ENCODE measurements at places on chromosomes 16 and 17.

DNA sequence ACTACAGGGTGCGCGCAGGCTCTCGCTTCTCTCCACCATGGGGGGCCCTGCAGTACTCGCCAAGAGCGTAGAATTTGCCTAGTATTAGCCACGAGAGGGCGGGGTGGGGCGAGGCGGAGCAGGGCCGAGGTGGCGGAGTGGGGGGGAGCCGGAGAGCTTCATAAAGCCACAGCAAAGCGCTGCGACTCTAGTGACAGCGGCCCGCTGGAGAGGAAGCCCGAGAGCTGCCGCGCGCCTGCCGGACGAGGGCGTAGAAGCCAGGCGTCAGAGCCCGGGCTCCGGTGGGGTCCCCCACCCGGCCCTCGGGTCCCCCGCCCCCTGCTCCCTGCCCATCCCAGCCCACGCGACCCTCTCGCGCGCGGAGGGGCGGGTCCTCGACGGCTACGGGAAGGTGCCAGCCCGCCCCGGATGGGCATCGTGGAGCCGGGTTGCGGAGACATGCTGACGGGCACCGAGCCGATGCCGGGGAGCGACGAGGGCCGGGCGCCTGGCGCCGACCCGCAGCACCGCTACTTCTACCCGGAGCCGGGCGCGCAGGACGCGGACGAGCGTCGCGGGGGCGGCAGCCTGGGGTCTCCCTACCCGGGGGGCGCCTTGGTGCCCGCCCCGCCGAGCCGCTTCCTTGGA, at the start of gene TBX21:
Gene TBX21 (plus strand): TSS at position 190 of the 627 bp plus-strand sequence. CDS start 219 bp downstream, at position 409.
- peak; percentile 93 for DNase-seq

DNA sequence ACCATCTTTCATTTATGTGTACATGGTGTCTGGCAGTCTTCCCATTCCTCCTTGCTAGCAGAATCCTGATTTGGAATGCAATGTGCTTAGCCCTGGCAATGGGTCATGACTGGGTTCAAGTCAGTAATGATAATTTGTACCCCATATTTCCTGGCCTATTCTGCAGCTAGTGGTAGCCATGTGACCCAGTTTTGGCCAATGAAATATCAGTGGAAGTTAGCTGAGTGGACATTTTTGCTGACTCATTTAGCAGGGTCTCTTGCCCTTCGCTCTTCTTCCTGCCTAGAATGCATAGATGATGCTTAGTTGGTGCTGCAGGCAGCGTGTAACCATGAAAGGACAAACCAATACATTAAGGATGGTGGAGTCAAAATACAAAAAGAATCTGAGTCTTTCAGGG, 78.8 kb upstream of the AKTIP start:
- DNase-seq, result no peak

- DNase-seq, result no peak
Measured at GRCh38 chr16:67190041-67190440, at the start of gene EXOC3L1. EXOC3L1 (minus strand) TSS chr16:67190136; CDS start chr16:67189676, 460 bp downstream.

DNA sequence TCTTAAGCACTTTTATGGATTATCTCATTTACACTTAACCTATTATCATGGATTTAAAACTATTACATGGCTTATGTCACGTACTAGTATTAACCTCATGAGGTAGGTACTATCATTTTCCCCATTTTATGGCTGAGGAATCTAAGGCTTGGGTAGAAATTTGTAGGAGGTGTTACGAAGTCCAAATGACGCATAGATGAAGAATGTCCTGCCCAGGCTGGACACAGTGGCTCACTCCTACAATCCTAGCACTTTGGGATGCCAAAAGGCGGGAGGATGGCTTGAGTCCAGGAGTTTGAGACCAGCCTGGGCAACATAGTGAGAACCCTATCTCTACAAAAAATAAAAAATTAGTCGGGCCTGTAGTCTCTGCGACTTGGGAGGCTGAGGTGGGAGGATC, 4.8 kb upstream of the C1QL1 start:
- no peak for DNase-seq

DNA sequence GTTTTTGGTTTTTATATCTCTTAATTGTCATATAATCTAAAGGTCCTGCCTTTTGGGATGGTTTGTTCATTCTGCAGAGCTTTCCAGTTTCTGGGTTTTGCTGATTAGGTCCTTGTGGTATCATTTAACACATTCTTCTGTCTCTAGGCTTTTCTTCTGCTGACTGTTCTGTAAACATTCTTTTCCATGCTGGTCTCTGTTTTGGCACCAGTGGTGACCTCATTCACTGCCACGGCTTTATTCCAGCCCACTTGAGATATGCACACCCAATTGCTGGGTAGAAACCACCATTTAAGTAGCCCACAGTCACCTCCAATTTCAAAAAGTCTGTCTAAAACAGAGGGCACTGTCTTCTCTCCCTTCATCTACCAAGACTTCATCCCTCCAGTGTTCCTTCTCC, 31.1 kb upstream of the COX10 start:
- DNase-seq, result no peak

All from stimulated activated CD4-positive, alpha-beta T cell treated with anti-CD3 and anti-CD28 coated beads, Interleukin-4, amount 100 ng/mL, for 1 hour (primary cell).